ENCODE measurements at places on chromosomes 5 and 9.

DNA sequence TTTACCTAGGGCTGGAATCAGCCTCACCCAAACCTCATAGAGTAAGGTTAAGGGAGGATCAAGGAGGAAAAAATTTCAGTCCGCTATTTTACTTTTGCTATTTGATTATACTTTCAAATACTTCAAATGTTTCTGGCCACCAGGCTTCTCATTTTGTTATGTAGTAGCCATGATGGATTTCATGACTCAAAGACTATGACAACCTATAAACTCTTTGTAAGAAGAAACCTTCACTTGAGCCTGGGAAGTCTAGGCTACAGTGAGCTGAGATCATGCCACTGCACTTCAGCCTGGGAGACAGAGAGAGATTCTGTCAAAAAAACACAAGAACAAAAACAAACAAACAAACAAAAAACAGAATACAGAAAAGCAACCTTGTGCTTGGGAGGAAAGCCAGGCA, 293.6 kb upstream of the TNC start:
- no peak for DNase-seq

GRCh38 chr5:128317481-128317880, 220.6 kb downstream of the FBN2 start:
- no peak for DNase-seq

DNA sequence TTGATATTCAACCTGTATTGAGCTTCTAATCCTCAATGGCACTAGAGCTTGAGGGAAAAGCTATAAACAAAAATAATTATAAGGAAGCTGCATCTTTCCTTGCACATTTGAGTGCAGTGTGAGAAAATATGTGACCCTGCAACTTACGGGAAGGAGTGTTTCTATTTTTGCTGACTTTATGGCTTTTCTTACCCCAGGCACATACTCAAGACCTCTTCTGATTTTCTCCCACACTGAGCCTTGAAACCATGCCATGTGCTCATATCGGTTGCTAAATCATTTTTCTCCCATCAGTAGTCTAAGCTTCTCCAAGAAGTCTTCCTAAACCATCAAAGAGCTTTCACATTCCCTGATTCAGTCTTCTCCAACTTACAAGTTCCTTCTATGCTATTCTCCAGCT, 91.5 kb downstream of the CDH6 start:
- no peak for DNase-seq

DNA sequence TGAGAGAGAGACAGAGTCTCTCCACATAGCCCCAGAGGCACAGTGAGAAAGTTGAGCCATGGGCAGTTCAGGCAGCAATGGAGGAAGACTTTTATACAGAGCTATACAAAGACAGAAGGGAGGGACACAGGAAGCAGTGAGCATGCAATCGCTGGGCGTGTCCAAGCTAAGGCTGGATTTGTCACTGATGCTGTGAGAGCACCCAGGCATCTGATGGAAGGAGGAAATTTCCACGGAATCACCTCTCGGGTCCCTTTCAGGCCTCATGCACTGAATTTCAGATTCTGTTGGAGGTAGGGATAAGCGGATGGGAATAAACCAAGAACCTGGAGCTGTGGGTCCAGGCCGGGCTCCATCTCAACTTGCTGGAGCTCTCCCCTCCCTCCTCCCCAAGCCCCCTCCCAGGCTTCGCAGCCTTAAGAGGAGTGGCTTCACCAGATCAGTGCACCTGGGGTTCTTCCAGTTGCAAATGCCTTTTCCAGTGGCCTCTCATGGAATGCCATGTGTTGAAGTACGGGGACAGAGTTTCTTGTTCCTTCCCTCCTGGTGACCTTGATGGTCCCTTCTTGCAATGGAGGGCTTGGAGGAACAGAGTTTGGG, 114.8 kb upstream of the ALDH1B1 start:
- DNase-seq = no peak

DNA sequence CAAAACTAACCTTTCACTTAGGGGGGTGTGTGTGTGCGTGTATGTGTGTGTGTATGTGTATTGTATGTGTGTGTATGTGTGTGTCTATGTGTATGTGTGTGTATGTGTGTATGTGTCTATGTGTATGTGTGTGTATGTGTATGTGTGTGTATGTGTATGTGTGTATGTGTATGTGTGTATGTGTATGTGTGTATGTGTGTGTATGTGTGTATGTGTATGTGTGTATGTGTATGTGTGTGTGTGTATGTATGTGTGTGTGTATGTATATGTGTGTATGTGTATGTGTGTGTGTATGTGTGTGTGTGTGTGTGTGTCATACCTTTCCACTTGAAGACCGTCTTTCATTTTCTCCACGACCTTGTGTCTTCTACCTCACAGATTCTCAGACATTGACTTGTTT, 20.8 kb upstream of the FLT4 start:
- DNase-seq = no peak

DNA sequence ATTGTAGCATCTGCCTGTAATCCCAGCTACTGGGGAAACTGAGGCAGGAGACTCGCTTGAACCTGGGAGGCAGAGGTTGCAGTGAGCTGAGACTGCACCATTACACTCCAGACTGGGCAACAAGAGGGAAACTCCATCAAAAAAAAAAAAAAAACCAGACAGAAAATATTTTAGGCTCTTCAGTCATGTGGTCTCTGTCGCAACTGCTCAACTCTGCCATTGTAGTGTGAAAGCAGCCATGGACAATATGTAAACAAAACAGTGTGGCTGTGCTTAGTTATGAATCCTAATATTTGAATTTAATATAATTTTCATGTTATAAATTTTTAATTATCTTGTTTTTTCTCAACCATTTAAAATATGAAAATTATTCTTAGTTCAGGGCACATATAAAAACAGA, 38.4 kb downstream of the ZFAND5 start:
- DNase-seq = no peak

GRCh38 chr5:172405226-172406107, 48.9 kb downstream of the SH3PXD2B start:
- DNase-seq = no peak

DNA sequence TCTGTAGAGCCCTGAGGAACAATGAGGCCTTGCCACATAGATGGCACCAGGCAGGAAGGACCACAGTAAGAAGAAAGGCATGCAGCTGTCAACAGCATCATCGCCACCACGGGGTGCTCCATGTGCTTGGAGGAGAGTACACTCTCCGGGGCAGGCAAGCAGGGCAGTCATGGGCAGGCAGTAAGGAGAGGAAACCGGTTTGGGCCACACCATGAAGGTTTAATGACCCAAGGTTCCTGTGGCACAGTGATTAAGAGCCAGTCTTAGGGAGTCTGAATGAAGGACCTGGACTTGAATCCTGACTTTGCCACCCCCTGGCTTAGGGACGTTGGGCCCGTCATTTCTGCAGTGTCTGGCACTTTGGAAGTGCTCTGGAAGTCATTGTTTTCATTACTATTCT, 80.6 kb upstream of the ZBTB43 start:
- DNase-seq = no peak

DNA sequence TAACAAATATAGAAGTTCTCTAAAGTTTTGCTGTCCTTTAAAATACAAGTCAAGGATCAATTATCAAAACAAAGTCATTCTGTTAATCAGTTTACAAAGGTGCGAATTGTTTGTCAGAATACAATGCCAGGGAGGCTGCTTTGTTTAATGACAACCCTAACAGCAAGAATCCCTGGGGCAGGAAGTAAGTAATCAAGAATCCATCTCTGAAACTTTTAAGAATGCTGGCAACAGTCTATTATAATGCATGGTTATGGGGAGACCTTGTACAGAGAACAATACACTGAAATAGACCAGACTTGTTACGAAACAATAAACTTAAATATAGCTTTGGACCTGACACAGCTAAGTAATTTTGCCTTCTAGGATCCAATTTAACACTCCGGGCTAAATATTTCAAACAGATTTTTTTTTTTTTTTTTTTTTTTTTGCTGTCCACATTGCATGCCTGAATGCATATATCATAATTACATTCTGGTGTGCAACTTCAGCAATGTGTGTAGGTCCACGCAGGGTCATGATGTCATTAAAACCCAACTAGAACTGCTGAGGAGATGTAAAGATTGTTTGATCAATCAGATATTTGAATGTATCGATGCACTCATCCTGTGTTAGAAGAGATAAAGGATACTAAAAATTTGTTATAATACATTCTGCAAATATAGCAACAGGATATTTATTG, 421.3 kb downstream of the CETN3 start:
- DNase-seq = no peak

DNA sequence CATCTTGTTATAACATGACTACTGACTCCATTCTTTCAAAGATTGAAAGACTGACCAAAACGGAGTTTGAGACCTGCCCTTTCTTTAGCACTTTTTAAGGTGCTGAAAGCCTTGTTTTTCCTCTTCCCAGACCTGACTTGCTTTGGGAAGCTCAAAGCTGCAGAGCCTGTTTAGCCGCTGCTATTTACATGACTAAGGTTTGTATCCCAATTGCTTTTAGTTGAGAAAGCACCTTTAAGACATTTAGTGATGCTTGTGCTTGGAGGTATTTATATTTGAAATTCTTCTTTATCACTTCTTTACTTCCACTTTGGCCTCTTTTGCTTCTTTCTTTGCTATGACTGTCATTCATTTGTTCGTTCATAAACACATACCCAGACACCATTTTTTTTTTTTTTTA, 182.6 kb upstream of the ELL2 start:
- no peak for DNase-seq

- peak; percentile 10 for DNase-seq
These were observed 223.2 kb downstream of the CACNA1B start for GRCh38 chr9:138100711-138101350.

DNA sequence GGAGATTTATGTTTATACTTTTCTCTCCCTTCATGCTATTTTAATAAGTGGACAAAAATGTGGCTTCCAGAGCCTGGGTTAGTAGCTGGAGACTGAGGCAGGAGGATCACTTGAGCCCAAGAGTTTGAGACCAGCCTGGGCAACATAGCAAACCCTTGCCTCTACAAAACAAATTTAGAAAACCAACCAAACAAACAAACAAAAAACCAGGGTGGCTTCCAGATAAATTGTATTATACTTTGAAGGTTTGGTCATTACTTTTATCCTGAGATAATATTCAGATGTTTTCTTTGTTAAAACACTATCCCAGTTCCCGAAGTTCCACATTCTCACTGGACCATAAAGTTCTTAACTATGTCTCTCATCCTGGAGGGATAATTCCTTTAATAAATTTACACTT, 46.0 kb downstream of the ALDH1A1 start:
- DNase-seq = no peak

DNA sequence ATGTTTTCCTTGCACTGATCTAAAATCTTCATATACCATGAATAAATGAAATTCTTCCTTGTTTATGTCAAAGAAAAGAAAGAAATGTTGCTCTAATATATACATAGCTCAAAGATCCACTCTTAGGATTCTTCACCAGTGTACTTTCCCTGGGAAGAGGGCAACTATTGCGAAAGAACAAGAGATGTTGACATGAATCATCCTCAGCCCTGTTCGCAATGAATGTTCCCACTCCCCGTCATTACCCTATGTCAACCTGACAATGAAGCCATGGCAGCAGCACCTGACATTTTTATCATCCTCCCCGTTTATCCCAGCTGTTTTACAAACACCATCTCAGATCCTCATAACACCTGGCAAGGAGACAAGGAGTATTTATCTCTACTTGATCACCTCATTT, 409.1 kb upstream of the GRIA1 start:
- DNase-seq = no peak

DNA sequence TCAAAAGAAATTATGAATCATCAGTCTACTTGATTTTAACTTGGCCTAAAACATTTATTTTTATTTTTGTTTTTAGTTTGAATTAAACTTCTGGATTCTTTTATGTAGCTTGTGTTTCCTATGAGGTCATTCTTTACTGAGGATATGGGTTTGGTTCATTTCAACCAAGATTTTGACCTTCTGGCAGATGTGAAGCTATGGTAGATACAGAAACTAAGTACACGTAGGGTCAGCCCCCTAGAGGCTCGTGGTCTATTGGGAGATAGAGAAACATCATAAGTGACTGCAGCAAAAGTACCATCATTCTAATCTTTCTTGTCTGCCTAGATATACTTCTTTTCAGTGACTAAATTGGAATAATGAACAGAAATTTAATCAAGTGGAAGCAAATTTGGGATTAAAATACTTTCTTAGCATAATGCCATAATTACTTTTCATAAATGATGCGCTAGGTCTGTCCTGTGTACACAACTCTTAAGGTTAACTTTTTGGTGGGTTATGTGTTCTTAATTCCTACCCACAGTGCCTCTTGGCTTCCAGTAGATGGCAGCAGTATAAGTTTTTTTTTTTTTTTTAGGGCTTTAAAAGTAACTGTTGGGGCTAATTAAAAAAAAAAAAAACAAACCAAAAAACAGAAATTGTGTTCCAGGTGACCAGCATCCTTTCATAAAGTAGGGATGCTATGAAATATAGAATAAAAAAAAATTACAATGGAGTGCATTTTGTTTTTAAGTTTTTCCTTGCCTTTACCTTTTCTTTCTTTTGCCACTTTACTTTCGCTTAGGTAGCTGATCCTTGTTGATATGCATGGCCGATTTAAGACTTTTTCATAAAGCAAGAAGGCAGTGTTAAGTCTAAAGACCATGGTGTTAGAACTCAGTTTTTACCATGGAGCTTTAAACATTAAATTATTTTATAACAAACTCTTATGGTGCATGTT, 49.9 kb downstream of the LRRTM2 start:
- peak; percentile 68 for DNase-seq

- DNase-seq = no peak
These were observed 203.2 kb downstream of the RAB3C start for GRCh38 chr5:58786035-58786434.

- peak; percentile 48 for DNase-seq
These were observed 36.0 kb downstream of the LYRM7 start for GRCh38 chr5:131206772-131207171.

DNA sequence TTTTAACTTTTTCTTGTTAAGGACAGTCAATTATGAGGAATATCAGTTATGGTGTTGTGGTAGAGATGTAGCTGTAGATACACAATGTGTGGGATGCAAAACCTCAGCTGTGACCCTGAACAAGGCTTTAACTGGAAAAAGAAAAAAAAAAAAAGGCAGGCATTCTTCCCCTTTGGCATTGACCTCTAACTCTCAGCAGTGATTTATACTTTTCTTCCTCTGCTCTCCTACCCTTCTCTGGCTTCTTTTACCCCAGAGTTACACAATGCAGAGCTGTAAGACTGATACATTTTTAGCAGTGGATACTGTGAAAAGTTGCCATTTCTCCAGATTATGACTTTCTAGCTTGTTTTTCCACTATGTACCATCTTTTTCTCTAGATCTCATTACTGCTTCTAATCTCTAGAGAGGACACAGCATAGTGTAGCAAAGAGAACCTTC, 2.0 kb downstream of the CTNNAL1 start:
- DNase-seq = no peak

DNA sequence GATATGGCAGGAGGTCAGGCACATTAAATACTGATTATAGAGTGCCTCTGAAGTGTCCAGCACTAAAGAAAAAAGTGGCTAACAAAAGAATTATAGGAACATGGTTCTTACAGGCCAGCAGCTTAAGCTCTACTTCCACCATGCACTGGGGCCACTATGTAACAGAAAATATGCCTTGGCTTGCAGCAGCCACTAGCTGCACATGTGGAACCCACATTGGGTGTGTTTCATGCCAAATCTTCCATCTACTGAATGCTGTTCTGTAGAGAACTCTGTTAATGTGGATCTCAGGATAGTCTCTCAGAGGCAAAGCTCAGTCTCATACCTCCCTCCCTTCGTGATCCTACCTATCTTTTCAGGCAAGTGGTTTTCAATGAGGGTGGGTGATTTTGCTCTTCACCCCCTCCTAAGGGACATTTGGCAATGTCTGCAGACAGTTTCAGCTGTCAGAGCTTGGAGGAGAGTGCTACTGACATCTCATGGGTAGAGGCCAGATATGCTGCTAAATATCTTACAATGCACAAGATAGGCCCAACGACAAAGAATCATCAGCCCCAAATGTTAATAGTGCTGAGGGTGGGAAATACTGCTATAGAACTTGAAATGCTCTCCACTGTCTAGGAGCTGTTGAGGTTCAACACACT, 218.9 kb downstream of the TARS1 start:
- no peak for DNase-seq

Measured in hematopoietic multipotent progenitor cell treated with erythropoietin and hydrocortisone succinate and interleukin-3 and kit ligand, for 6 days (in vitro differentiated cells).